BJ (cell line): ENCODE measurements at places on chromosomes 4 and X. TPM values are rescaled to one million over a fixed set of nuclear protein-coding genes. Genes with fewer than 3 reads are reported as not detected.

DNA sequence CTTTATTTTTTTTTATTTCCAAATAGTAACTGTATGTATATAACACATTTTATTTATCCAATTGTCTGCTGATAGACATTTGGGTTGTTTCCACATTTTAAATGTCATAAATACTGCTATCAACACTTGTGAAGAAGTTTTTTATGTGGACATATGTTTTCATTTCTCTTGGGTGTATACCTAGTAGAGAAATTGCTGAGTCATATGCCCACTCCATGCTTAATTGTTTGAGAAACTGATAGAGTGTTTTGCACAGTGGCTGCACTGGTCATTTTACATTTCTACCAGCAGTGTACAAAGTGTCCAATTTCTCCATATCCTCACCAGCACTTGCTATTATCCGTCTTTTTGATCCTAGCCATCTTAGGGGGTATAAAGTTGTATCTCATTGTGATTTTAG, 567.8 kb downstream of the GBA3 start:
- no peak for DNase-seq

GRCh38 chr4:95066050-95066449, 308.3 kb downstream of the BMPR1B start:
- no peak for DNase-seq

DNA sequence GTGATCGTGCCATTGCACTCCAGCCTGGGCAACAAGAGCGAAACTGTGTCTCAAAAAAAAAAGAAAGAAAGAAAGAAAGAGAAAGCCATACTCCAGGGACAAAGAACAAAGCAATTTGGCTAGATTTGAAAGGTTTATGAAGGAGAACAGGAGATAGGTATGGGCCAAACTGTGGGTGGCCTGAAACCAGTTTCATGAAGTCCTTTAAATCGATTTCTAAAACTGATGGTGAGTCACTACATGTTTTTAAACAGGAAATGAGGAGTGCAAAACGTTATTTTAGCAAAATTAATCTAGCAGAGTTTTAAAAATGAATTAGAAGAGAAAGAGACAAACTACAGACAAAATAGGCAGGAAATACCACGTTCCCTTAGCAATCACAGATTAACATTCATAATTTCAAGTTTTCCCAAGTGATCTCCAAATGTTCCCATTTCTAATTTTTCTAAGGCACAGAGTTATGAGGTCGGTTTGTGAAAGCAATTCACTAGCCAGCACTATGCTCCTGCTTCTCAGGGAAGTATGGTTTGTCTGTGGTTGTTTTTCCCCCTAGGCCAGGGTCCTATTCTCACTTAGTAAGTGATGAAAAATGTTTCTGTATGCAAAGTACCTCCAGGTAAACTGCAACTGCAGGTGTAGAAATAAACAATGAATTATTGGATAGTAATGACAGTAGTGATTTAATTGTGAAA, 190.6 kb downstream of the PPP3CA start:
- no peak for DNase-seq

GRCh38 chr4:182268966-182269365, 25.8 kb downstream of the TENM3 start:
- DNase-seq, result no peak

MAPK10 gene
- polyA plus RNA-seq, result 0.86 and 1.4 TPM in 2 replicates

KANTR gene
- polyA plus RNA-seq, result 2.3 and 2.5 TPM in 2 replicates

- DNase-seq, result peak; percentile 30
Observed at GRCh38 chr4:123299212-123299691, 97.3 kb upstream of the SPRY1 start.

FAT4 gene
- polyA plus RNA-seq, result 9.5 and 12.9 TPM in 2 replicates

TMPRSS11A gene
- polyA plus RNA-seq, result not detected in 2 replicates

GRCh38 chrX:139196890-139197289, 333.6 kb upstream of the F9 start:
- DNase-seq, result no peak

DNA sequence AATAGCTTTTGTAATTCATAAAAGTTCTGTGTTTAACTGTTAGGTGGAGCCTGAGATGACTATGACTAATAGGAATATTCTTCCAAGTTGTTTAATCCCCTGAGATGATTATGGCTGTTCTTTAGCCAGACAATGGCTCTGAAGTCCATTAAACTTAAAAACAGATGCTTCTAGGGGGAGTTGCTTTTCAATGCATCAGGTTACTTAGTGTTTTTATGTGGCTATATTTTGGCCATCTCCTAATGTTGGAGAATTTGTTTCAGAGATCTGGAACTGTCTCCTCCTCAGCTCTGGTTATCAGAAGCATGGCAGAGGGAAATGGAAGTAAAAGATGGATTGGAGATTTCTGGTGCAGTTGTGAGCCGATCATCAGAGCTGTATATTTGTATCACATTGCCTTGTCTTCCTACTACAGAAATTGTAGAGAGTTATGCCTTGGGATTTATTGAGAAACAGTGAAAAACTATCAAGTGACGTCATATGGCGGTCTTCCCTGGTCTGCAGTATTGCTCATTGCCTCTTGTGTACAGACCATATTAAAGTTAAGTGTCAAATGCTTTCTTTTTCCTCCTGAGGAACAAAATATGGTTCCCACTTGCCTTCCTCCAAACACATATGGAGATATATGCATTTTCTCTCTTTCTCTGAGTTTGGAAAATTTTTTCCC, 29.8 kb downstream of the SGMS2 start:
- DNase-seq, result peak; percentile 26

DNA sequence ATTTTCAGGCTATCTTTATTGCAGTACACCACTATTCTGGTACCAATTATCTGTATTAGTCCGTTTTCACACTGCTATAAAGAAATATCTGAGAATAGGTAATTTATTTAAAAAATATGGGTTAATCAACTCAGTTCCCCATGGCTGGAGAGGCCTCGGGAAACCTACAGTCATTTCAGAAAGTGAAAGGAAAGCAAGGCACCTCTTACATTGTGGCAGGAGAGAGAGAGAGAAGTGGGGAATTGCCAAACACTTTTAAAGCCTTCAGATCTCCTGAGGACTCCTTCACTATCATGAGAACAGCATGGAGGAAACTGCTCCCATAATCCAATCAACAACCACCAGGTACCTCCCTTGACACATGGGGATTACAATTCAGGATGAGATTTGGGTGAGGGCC, 54.7 kb downstream of the AMER1 start:
- DNase-seq, result no peak

GRCh38 chrX:56385336-56385735, 153.2 kb downstream of the KLF8 start:
- DNase-seq, result no peak

GRCh38 chr4:146633471-146633800, 5.3 kb upstream of the POU4F2 start:
- no peak for DNase-seq

DNA sequence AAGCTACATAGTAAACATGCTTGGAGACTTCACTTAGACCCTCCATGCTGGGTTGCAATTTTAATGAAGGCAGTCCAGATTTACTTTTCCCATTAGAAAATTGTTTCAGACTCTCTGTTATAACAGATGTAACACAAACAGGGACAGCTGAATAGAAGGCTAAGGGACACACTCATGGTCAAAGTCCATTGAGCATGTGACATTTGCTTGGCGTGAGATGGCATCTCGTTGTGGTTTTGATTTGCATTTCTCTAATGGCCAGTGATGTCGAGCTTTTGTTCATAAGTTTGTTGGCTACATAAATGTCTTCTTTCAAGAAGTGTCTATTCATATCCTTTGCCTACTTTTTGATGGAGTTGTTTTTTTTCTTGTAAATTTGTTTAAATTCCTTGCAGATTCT, 358.2 kb upstream of the CLNK start:
- DNase-seq, result no peak

DNA sequence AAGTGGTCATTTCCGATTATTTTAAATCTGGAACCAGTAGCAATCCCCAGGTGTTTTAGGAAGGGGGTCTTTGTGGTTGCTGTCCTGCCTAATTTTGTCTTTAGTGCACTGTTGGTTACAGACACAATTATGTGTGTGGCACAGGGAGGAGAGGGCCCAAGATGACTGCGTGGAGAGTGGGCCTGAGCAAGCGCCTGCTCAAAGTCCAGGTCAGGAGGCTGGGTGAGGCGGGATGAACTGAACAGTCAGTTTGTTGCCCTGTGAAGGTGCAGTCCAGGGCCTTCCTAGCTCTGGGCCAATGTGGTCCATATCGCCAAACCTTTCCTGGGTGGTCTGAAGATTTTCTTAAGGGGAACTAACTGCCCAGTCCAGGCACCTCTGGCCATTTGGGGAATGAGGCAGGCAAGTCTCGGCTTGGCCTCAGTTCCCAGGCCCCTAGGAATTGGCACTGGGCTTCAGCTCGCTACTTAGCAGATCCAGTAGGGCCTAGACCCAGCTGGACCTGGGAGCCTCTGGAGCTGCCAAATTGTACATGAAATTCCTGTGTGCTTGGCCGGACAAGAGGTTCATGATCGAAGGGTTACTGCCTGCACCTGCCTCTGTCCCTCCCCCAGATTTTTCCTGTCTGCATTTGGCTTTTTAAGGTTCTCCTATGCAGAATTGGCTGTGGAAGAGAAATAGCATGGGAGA, 47.6 kb downstream of the ANAPC4 start:
- no peak for DNase-seq

DNA sequence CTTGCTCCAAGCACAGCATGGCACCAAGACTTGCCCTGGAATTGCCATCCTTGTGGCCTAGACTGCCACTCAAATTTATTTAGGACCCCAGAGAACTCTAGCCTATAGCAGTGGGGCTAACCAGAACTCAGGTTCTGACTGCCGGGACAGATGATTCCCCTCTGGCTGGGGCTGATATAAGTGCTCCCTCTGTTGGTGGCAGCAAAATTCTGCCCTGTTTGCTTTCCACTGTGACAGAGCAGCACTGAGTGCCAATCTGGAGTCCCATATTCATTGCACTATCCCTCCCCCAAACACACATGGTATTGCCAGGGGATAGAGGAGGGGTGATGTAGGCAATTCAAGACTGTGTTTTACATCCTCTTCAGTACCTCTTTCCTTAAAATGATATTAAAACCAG, 1081.9 kb downstream of the FAT4 start:
- no peak for DNase-seq

- DNase-seq, result no peak
Observed at GRCh38 chr4:168361365-168362024, 42.9 kb upstream of the DDX60 start.

- DNase-seq, result no peak
Observed at GRCh38 chr4:149980941-149981340, 97.3 kb upstream of the DCLK2 start.

DNA sequence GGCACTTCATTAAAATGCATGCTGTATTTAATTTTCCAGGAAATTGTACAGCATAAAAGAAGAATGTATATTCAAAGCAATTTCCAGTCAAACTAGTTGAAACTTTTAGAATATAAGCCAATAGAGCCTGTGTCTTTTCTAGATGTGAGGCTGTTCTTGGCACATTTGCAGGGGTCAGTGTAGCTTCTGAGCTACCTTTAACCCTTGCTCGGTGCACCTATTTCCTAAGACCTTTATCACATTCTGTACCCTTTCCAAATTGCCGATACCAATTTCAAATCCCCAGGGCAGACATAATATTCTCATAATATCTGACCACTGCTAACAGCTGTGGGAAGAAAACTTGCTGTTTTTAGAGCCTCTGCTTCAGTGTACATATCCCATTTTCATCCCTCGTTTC, 43.2 kb downstream of the DCAF8L2 start:
- DNase-seq, result no peak

SPANXN4 gene
- polyA plus RNA-seq, result not detected in 2 replicates

GRCh38 chr4:68878048-68878447, 62.3 kb downstream of the UGT2B10 start:
- DNase-seq, result no peak

PI4K2B gene
- 4.3 and 8.9 TPM in 2 replicates for polyA plus RNA-seq

GRCh38 chrX:77436271-77436670, 10.9 kb upstream of the FGF16 start:
- DNase-seq, result no peak

GRCh38 chrX:122835886-122836285, 348.2 kb upstream of the GRIA3 start:
- DNase-seq, result no peak

GRCh38 chr4:172287117-172287516, 473.9 kb downstream of the GALNTL6 start:
- DNase-seq, result no peak

DNA sequence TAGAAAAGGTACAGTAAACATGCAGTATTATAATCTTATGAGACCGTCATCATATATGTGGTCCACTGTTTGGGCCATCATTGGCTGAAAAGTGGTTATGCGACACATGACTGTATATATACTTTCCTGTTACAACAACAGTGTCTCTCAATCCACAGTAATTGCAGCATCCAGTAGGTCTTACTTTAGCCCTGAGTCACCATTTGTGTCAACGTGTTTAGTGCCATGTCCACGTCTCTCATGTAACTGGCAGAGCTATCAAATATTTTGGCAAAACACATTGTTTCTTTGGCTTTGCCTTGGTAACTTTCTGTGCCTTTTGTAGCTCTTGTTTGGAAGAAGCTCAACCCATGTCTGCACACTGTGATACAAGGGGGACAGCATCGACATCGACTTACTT, 73.8 kb downstream of the CD38 start:
- DNase-seq, result no peak

GRCh38 chr4:99324979-99325378, 3.8 kb upstream of the ADH1B start:
- DNase-seq, result peak; percentile 63

BCLAF3 gene
- 0.63 and 1.7 TPM in 2 replicates for polyA plus RNA-seq

- DNase-seq, result no peak
Observed at GRCh38 chr4:38311495-38312126, 351.4 kb downstream of the PTTG2 start.

MAGEB10 gene
- polyA plus RNA-seq, result not detected in 2 replicates

GRCh38 chr4:122577808-122578781, 42.8 kb downstream of the IL21 start:
- no peak for DNase-seq

DNA sequence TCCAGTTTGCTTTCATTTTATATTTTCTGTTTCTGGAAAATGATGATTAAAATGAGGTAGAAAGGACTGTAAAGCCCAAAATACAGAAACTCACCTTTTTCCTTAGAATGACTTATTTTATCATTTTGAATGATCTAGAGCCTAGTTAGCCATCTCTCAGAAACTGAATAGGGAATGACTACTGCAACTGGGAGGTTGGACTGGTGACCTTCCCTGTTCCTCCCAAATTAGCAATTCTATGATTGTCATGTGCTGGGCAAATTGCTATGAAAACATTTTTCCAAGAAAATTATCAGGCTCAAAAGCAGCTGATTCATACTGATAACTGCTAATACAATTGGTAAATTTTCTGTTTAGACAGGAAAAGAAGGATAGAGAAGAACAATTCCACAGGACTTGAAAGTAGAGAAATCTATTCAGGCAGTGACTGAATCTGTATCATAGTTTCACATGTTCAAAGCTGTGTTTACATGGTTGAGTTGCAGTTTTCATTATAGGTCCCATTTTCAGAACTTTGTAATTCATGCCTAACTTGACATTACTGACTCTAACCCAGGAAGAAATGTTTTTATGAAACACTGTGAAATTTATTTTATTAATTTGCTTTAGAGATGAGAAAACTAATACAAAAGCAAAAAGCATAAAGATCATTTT, 43.4 kb upstream of the SEC24B start:
- DNase-seq, result no peak

DNA sequence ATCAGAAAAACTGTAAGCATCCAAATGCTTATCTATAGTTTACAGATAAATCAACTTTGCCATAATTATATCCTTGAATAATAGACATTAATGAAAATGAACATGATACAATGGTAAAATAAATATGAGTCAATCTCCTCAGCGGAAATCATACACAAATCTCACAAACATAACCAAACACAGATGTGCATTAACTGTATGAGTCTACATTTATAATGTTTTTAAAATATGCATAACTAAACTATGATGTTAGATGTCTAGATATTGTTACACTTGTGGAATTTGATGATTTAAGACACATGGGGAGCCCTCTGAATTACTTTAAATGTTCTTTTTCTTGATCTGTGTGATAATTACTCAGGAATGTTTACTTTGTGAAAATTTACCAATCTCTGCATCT, 951.2 kb downstream of the TECRL start:
- no peak for DNase-seq
